ENCODE measurements at places on chromosomes 6 and 20.
A peak's percentile ranks its signal among the peaks of the same experiment; 100 is the strongest.

- DNase-seq, result no peak
Measured at GRCh38 chr20:3804254-3804751, 8.2 kb downstream of the CDC25B start.

- peak; percentile 65 for DNase-seq
Measured at GRCh38 chr6:31074401-31074800, 38.0 kb downstream of the C6orf15 start.

DNA sequence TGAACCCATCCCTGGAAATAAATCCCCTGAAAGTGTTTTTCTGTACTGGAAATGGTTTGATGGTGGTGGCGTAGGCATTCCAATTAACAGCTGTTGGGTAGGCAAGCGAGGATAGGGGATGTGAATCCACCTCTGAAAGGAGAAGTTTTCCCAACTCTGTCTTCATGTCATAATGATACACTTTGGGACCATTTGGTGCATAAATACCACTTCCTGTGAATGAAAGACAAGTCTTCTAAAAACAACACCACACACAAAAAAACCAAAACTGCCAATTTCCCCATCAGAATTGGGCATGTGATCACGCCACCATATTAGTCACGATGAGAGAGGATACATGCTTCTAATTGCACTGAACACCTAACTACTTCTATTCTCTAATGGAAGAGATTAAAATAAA, 6.4 kb downstream of the VNN2 start:
- DNase-seq, result no peak

GRCh38 chr6:118377711-118378414, 170.2 kb upstream of the PLN start:
- DNase-seq, result no peak

DNA sequence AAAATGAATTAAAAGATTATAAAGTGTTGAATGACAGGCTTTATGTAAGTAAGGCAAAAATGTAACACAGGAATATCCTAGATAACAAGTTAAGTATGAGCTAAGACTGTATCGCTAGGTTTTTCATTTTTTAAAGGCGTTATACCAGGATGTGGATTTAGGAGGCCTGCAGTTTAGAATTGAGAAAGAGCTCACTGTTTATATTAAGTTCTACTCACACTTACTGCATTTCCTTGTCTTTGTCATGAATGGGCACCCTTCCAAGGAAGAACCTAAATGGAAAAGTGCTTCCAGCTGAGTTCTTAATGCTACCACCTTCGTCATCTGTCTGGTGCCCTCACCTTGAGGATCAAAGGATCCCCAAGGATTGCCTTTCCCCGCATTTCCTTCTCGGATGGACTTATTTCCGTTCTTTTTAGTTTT, 148.7 kb downstream of the SOX4 start:
- DNase-seq, result peak; percentile 85

All from EH (cell line).